ENCODE measurements at places on chromosomes 6 and 20.

DNA sequence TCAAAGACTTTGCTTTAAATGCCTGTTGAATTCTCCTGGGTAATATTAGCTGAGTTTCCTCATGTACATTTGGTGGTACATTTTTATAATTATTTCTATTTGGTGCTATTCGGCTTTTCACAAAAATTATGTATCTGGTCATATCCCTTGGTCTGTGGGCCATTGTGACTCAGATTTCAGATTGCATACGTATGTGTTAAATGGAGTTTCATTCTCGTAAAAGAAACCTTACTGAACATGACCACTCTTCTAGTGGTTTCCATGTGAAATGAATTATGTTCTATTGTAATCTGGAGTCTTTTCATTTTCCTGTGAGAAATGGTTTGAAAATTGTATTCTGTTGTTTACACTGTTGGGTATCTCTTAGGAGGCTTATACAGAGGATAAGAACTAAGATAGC, 386.2 kb upstream of the FLRT3 start:
- no peak for DNase-seq

DNA sequence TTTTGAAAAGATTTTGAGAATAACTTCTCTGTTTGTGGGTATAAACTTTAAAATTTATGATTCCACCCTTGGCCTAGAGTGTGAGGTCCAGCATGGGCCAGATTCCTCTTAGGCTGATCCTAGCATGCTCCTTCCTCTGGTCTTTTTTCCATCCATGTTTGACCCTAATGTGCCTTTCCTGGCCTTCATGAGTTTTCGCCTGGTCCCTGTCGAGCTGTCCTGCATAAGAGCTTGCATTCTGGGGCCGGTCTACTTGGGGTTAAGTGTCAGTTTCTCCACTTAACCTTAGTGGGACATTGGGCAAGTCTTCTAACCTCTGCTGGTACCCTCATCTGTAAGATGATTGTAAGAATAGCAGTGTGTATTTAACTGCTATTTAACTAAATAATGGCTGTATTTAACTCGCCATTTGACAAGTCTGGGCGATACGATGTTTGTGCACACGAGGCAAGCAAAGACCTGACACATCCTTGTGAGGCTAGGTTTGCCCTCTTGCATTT, 40.7 kb upstream of the TAGAP start:
- DNase-seq = no peak

DNA sequence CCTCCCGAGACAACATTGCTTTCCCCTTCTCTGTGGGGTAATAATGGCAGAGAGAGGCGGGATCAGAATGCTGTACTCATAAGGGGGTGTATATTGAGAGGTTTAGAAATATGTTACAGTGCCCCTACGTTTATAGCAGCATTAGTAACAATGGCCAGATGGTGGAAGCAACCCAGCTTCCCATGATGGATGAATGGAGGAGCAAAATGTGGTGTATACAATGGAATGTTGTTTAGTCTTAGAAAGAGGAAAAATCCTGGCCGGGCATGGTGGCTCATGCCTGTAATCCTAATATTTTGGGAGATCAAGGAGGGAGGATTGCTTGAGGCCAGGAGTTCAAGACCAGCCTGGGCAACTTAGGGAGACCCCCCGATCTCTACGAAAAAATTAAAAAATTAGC, 12.9 kb downstream of the BANF2 start:
- DNase-seq = no peak

DNA sequence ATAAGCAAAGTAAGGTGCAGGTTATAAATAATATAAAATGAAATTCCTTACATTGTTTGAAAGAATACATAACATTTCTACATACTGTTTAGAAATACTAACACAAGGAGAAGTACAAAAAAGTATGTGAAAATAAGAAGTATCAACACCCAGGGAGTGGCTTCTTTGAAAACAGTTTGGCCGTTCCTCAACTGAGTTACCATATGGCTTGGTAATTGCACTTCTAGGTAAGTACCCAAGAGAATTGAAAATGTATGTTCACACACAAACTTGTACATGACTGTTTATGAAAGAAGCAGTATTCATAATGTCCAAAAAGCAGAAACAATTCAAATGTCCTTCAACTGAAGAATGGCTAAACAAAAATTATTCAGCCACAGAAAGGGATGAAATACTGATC, 30.7 kb downstream of the PAK5 start:
- DNase-seq = no peak

DNA sequence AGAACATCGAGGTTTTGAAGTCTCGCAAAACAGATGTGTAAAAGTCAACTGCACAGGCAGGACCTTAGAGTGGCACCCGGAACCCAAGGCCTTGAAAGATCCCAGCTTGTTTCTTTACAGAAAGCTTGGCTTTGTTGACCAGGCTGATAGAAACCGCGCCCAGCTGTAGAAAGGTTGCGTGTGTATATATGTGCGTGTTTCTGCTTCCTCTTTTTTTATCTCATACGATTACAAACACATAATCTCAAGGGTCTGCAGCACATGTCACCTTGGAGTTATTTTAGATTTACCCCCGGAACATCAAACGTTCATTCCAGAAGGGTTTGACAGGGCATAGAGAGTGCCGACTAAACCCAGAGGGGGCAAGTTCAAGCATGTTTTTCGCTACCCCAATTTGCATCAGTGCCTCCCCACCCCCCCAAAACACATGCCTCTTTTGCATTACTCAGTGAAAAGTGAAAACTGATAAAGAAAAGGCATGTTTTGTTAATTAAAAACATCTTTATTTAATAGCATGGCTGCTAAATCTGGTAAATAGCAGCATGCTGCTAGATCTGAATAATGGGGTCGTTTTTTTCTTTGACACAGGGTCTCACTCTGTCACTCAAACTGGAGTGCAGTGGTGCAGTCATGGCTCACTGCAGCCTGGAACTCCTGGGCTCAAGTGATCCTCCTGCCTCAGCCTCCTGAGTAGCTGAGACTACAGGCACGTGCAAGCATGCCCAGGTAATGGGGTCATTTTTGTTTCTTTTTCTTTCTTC, 33.2 kb upstream of the NCOA3 start:
- DNase-seq = no peak

Data from NCI-H774 (cell line).